ENCODE measurements at places on chromosomes 12 and 14.
A peak's percentile ranks its signal among the peaks of the same experiment; 100 is the strongest.

DNA sequence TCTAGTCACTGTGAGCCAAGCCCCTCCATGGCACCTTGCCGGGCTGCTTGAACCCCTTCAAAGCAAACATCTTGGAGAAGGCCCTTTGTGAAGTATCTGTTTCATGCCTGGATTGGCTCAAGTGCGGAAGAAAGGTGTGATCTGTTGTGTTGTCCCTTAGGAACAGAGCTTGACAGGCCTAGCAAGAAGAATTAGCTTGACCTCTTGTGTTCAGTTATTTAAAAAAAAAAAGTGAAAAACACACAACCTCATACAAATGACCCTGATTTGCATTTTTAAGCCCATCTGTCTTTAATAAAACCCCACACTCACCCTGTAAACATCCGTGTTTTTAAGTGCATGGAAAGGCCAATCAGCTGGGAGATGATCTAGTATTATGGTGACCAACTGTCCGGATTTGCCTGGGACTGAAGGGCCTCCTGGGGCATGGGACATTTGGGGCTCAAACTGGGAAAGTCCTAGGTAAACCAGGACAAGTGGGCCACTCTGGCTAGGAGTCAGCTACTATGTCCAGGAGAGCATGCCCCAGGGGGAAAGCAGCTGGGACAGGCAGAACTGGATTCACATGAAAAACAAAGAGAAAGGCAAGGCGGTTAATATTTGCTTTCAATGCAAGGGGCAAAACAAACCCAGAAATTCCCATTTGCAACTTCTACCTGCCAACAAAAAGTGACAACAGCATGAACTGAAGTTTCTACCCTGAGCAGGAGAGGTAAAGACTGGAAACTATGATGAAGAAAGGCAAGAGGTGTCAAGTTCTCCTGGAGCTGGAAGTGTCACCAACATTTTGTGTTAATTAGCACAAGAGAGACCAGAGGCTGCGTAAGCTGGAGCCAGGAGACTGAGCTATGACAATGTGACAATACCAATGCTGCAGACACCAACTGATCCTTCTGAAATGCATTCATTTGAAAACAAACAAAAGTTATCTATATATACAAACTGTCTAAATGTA is 78.6 kb downstream of the CLMN start:
- no peak for DNase-seq

- no peak for DNase-seq
Observed at GRCh38 chr12:96425951-96426350, 25.7 kb upstream of the CDK17 start.

- no peak for DNase-seq
Observed at GRCh38 chr14:105208738-105209075, 27.6 kb upstream of the NUDT14 start.

GRCh38 chr14:31828946-31829868 is 247.9 kb upstream of the ARHGAP5 start:
- no peak for DNase-seq

DNA sequence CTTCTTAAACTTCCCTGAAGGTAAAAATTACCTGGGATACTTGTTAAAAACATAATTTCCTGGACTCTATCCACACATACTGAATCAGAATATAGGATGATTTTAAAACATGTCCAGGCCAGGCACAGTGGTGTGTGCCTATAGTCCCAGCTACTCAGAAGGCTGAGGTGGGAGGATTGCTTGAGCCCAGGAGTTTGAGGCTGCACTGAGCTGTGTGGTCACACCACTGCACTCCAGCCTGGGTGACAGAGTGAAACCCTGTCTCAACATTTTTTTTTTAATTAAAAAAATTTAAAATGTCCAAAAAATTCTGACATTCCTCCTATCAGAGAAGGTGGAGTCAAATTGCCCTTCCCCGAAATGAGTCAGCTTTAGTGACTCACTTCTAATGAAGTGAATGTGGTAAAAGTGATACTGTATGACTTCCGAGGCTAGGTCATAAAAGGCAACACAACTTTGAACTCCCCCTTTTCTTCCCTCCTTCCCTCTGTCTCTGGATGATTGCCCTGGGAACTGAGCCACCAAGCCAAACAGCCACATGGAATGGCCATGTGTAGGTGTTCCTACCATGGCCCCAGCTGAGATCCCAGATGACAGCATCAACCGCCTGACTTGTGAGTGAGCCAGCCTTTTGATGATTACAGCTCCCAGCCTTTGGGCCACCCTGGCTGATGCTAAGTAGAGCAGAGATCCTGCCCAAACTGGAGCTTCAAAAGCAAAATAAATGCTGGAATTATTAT is 36.3 kb downstream of the LIMA1 start:
- DNase-seq: no peak

DNA sequence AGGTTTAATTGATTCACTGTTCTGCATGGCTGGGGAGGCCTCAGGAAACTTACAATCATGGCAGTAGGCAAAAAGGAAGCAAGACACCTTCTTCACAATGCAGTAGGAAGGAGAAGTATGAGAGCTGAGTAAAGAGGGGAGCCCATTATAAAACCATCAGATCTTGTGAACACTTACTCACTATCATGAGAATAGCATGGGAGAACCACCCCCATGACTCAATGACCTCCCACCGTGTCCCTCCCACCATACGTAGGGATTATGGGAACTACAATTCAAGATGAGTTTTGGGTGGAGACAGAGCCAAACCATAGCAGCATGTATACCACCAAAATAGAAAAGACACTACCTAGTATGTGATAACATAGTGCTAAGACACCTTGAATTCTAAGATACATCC is 2.9 kb upstream of the HMGA2 start:
- no peak for DNase-seq

GRCh38 chr12:95096852-95097251 is 23.4 kb upstream of the NR2C1 start:
- DNase-seq: peak; percentile 41

DNA sequence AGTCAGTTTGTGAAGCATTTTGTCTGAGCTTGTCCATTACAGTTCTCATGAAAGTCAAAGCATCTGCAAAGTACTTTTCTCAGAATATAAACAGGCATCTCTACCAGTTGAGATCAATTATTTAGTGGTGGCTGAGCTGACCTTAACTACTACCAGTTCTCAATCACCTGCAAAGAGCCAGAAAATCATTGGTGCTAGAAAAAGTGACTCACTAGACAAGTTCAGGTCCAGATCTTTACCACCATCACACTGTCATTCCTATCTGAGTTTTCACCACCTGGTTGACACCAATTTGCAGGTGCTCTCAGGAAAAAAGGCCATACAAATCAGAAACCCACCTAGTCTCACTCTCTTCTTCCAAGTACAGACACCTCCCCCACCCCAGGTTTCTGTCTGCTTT is 33.3 kb downstream of the ITPR2 start:
- no peak for DNase-seq

- DNase-seq: no peak
Observed at GRCh38 chr12:69701826-69702225, 2.7 kb upstream of the BEST3 start.

DNA sequence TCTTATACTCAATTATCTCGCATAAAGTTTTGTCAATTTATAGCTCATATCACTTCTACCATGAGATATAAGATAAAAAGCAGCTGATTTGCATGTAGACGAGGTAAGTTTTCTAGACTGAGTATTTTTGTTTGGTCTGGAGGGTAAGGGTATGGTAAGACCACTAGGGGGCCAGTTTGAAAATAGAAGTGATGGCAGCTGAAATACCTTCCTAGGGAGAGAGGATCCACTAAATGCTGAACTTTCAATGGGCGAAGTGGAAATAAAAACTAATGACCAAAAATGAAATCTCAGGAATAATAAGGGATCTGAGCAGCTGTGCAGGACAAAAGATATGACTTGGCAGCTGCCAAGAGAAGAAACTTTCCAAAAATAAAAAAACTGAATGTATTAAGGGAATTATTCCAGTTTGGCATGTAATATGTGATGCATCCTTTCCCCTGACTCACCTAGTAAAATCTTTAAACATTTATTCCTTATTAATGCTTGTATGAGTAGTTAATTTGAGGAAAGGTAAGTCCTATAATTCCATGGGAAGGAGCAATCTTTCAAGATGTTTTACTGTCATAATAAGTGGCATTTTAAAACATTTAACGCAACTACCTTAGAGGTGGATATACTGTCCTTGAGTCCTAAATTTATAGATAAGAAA is 754.5 kb downstream of the C12orf50 start:
- no peak for DNase-seq

- DNase-seq: no peak
Observed at GRCh38 chr12:63981343-63981742, 136.8 kb downstream of the SRGAP1 start.

- DNase-seq: no peak
Observed at GRCh38 chr12:124740691-124741137, 123.0 kb downstream of the SCARB1 start.

- peak; percentile 42 for DNase-seq
Observed at GRCh38 chr14:96204151-96205058, at the start of gene BDKRB2. BDKRB2 (plus strand) TSS chr14:96204839; CDS start chr14:96237108, 32,269 bp downstream.

DNA sequence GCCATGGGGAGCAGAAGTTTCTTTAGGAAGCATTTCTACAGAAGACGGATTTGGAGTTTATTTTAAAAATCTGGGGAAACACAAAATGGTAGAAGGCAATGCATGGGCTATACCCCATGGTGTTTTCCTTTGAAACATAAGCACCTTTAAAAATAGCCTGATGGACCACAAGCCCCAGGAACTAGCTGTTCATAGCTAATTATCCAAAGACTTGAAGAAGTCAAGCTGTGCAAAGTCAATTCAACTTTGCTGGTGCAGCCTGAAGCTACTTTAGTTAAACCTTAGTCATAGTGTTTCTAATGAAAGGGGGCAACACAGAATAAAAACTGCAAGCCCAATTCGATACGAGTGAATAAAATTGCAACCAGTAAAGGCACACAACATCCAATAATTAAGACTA is 732.5 kb downstream of the GALC start:
- DNase-seq: no peak

- no peak for DNase-seq
Observed at GRCh38 chr12:26519462-26519861, 313.5 kb downstream of the ITPR2 start.

- peak; percentile 35 for DNase-seq
Observed at GRCh38 chr12:45730348-45731189, 1.1 kb downstream of the ARID2 start.

DNA sequence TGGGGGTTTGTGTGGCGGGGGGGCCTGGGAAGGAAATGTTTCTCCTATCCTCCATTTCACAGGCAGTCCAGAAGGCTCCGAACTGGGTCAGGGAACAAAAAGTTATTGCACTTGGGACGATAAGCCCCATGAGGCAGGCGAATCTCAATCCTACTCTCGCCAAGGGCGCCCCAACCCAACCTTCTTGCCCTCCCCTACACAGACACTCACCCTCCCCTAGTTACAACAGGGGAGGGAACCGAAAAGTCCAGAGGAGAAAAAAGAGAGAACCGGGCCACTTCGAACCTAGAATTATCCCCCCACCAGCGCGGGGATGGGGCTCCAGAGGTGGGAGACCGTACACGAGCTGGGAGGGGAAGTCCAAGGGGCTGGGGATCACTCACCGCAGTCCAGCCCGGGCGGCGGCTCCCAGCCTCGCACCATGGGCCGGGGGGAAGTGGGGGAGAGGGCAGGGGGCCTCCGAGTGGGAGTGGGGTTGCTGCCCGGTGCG is 357 bp downstream of the HOMEZ start:
- DNase-seq: no peak

DNA sequence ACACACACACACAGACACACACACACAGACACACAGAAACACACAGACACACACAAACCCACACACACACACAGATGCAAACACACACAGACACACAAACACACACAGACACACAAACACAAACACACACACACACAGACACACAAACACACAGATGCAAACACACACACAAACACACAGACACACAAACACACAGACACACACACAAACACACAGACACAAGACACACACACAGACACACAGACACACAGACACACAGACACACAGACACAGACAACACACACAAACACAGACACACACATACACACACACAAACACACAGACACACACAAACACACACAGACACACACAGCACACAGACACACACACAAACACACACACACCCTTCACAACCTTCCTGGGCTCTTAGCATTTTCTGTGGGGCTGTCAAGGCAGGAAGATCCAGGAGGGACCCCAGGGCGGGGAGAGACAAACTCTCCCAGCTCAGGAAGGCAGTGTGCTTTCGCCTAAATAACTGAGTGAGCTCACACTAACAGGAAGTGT is 24.2 kb upstream of the INF2 start:
- no peak for DNase-seq

- no peak for DNase-seq
Observed at GRCh38 chr12:64670919-64671639, 60.8 kb downstream of the RASSF3 start.

GRCh38 chr12:25723336-25723735 is 170.3 kb upstream of the LMNTD1 start:
- DNase-seq: no peak

DNA sequence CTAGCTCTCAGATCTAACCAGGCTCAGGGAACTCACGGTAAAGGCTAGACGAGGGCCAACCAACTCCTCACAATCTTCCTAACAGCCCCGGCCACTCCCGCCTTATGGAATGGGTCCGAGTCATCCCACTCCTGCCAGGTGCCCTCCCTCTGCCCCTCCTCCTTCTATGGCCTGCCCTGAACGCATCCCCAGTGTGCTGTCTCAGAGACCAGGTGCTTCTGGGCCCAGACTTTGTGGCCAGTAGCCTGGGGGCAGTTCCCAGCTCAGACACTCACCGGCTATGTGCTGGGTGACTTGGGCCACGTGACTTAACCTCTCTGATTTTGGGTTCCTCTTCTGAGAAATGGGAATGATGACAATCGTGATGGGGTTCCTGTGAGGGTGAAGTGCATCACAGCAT is 22.5 kb downstream of the PAPLN start:
- DNase-seq: no peak

GRCh38 chr12:2668816-2669215 is 126.0 kb upstream of the FKBP4 start:
- no peak for DNase-seq

- no peak for DNase-seq
Observed at GRCh38 chr14:104228716-104229533, 90.5 kb downstream of the KIF26A start.

DNA sequence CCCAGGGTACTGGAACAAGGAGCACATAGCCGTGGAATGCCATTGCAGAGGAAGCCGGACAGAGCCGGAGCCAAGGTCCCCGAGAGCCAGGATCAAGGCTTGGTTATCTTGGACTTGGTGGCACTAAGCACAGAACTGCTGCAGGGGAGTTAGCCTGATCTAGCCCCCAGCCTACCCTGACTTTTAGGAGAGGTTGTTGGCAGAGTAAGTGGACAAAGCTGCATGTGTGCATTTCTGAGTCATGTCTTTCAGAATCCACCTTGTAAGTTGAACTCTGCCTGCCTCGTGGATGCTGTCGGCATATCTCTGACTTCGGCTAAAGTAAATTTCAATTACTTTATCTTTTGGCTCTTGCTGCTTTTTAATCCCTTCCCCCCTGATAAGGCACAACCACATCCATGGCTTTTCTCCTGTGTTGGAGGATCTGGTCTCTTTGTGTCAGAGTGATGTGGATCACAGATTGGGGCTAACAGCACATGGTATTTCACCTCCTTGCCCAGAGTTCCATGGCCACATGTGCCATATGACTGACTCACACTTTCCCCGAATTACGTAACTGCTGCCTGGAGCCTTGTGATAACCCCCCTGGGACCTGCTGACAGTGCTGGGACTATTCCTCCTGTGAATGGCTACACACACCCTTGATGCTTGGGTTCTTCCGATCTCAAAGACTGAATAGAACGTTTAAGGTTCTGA is 240.3 kb downstream of the EMP1 start:
- DNase-seq: no peak

- DNase-seq: no peak
Observed at GRCh38 chr12:89421092-89421835, 69.0 kb upstream of the DUSP6 start.

Measured in anterior cingulate cortex (tissue), 58 donors.